ENCODE measurements at places on chromosomes 2 and 18.

DNA sequence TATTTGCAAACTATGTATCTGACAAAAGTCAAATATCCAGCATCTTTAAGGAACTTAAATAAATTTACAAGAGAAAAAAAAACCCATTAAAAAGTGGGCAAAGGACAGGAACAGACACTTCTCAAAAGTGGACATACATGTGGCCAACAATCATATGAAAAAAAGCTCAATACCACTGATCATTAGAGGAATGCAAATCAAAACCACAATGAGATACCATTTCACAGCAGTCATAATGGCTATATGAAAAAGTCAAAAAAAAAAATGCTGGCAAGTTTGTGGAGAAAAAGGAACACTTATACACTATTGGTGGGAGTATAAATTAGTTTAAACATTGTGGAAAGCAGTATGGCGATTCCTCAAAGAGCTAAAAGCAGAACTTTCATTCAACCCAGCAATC lies 130.3 kb upstream of the LHCGR start:
- no peak for DNase-seq

DNA sequence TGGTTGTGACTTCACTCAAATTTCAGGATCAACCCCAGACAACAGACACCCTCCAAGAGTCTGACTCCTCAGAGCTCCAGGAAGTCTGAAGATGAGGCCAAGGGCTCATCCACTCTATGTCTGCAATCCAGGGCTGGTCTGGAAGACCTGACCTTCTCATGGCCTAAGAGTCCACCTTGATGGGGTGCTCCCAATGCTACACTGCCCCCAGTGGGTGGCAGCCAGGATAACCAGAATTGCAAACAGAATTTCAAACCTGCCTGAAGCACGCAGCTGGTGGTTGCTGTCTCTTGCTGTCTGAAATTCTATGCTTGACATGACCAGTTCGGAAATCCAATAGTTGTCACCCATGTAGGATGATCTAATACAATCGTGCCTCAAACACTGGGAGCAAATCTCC lies 96.0 kb downstream of the UXS1 start:
- no peak for DNase-seq

DNA sequence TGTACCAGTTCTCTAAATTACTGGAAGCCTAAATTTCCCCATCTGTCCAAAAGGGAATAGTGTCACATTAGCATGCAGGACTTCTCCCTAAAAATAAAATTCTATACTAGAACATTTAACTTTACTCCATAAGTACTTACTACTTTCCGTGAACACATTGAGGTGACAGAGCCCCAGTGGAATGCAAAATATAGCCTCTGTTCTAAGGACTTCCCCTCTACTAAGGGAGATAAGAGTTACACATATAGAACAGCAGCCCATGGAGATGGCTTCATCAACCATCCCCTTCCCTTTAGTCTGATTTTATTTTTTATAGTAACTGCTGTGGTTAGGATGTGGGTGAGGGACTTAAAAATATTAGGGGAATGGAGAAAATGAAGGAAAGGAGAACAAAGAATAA lies 68.9 kb upstream of the STPG4 start:
- DNase-seq, result no peak

DNA sequence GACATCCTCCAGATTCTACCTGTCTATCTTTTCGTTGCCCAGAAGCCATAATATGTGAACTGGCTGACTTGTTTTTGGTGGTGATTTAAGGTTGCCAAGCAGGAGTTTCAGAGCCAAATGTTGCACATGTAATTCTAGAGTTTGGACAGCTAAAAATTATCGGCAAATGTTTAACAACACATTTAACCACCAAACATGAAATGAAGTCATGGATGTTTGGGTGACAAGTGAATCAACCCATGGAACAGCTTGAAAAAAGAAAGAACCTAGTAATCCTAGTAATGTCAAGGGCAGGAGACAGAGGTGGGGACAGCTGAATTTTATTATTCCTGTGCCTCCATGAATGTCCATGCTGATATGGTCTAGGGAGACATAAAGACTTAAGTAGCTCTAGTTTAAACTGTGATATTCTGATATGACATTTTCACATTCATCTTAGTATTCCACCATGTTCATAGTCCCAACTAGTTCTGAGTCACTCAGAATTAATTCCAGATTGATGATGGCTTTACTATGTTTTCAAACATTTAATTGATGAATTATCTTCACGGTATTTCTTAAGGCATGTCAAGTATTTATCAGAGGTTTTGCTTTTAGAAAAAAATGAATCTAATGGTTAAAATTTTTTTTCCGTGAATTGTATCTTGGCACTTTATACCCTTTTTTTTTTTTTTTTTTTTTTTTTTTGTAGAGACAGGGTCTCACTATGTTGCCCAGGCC lies 101.7 kb downstream of the SOCS6 start:
- no peak for DNase-seq

DNA sequence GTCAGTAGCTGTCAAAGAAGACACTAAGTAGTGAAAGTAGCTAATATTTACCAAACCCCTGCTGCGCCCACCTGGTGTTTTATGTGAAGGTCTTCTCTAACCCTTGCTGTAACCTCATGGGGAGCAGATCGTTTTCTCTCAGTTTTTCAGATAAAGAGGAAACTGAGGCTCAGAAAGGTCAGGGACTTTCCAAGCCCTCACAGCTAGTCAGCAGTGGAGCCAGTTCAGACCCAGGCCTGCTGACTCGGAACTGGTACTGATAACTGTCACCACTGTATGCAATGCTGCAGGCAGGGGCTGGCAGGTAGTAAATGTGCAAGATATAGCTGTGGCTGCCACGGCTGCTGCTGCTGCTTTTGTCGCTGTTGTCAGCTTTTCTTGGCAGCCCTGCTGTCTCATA lies 69.1 kb downstream of the LRRFIP1 start:
- no peak for DNase-seq
